ENCODE measurements at places on chromosomes 2 and 18. TPM values are rescaled to one million over a fixed set of nuclear protein-coding genes. Genes with fewer than 3 reads are reported as not detected.
A peak's percentile ranks its signal among the peaks of the same experiment; 100 is the strongest.

GRCh38 chr2:127355407-127356008, 32.3 kb downstream of the MAP3K2 start:
- peak; percentile 35 for DNase-seq
- no peak overlapping the region for H3K27ac ChIP-seq
- H3K4me1 ChIP-seq = peaks cover 11% of the 10 kb centered on the region
- H3K4me3 ChIP-seq = no peak overlapping the region
- H3K36me3 ChIP-seq = no peaks in the 10 kb centered on the region
- no peaks in the 10 kb centered on the region for H3K27me3 ChIP-seq

DNA sequence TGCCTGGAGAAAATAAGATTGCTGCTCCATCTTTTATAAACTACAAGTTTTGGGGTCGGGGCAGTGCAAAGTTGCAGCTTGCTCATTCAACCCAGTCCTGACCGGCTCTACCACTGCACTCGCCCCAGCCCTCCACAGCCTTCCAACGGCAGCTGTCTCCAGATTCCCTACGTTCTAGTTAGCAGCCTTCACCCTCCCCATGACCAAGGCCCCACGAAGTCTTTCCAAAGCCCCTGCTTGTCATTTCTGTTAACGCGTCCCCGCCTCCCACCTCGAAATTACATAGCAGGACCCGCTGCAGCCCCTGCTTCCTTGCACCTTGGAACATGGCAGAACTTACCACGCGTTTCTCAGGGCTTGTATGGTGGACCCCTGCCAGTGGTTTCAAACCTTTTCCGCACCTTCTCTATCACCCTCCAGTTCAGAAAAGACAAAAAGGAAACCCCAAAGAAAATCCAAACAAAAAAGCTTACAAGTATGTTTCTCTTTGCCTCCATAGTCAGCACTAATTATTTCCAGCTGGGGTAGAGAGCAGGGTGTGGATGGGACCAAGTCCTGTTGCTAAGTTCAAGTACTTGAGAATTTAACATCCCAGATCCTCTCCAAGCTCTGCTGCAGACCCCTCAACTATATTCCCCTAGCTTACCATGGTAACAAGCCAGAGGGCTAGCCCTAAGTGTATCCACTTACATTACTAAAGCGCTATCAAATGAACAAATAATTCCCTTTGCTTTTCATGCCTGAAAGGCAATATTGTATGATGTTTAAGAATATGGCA, 161.5 kb downstream of the TGIF1 start:
- H3K4me1 ChIP-seq = peaks cover 23% of the 10 kb centered on the region
- no peaks in the 10 kb centered on the region for H3K27me3 ChIP-seq
- no peak for DNase-seq
- no peak overlapping the region for H3K4me3 ChIP-seq
- H3K36me3 ChIP-seq = peaks cover 11% of the 10 kb centered on the region

GRCh38 chr2:27772804-27773203, 1.3 kb downstream of the MRPL33 start:
- DNase-seq = no peak
- H3K27me3 ChIP-seq = no peaks in the 10 kb centered on the region
- H3K36me3 ChIP-seq = peaks cover 38% of the 10 kb centered on the region

DNA sequence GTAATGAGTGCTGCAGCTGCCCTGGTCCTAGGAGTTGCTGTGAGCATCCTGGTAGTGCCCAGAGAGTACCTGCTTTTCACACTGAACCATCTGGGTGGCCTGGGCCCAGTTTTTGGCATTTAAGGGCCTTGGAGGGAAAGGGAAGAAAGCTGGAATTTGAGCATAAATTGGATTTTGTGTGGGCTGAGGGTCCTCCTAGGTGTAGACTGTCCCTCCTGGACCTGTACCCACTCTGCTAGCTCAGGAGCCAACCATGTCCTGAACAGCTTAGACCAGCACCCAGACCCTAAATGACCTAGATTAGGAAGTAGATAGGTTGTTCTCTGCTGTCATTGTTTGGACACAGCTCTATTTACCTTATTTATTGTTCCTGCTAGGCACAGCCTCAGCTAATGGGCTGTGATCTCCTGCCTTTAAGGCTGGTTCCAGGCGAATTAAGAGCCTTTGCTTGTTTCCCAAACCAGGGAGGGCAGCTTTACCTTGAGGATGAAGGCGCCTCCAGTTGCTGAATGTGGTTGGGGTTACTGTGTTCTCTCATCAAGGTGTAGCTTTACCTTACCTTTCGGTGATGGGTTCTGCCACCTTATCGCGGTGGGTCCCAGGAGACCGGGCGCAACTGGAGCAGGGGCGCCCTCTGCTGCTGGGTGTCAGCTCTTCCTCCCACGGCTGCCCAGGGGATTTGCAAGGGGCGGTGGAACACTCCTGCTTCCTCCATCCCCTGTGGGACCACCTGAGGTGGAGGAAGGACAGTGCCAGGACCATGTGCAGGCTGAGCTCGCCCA, 34.4 kb downstream of the ITGA6 start:
- DNase-seq = peak; percentile 75
- peaks cover 78% of the 10 kb centered on the region for H3K4me1 ChIP-seq
- peaks cover 9% of the 10 kb centered on the region for H3K27me3 ChIP-seq
- H3K36me3 ChIP-seq = peaks cover 5% of the 10 kb centered on the region

- H3K27ac ChIP-seq = no peak overlapping the region
- no peaks in the 10 kb centered on the region for H3K36me3 ChIP-seq
- DNase-seq = peak; percentile 54
- peaks cover 5% of the 10 kb centered on the region for H3K4me1 ChIP-seq
- peaks cover 19% of the 10 kb centered on the region for H3K27me3 ChIP-seq
- no peak overlapping the region for H3K4me3 ChIP-seq
Measured at GRCh38 chr2:94986392-94986963, 39.0 kb upstream of the MAL start.

DNA sequence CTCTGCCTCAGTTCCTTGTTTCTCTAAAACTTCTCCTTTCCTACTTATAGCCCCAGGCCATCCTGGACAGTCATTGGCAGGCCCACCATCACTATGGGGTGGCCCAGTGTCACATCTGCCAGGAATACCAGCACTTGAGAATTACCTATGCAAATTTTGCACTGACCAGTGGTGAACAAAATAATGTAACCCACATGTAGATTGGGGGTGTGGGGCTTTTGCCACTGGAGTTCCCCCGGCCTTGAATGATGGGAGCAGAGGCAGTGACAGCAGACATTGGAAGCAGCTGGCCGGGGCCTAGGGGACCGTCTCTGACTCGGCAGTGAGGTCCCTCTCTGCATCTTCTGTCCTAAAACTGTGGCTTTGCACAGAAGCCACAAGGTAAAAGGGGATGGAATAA, 24.9 kb upstream of the DNMT3A start:
- H3K27ac ChIP-seq = no peak overlapping the region
- H3K4me1 ChIP-seq = peaks cover 19% of the 10 kb centered on the region
- no peak for DNase-seq
- H3K4me3 ChIP-seq = no peak overlapping the region

DNA sequence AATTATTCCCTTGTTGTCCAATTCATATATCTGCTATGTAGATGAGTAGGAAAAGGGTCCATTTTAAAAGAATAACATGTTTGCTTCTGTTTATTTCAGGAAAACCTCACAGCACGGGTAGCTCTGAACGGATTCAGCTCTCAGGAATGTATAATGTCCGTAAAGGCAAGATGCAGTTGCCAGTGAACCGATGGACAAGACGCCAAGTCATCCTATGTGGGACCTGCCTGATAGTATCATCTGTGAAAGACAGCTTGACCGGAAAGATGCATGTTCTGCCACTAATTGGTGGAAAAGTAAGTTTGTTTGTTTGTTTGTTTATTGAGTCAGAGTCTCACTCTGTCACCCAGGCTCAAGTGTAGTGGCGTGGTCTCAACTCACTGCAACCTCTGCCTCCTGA, 114.6 kb downstream of the PHLPP1 start:
- DNase-seq = no peak
- H3K36me3 ChIP-seq = peaks cover 5% of the 10 kb centered on the region
- no peaks in the 10 kb centered on the region for H3K4me1 ChIP-seq

DNA sequence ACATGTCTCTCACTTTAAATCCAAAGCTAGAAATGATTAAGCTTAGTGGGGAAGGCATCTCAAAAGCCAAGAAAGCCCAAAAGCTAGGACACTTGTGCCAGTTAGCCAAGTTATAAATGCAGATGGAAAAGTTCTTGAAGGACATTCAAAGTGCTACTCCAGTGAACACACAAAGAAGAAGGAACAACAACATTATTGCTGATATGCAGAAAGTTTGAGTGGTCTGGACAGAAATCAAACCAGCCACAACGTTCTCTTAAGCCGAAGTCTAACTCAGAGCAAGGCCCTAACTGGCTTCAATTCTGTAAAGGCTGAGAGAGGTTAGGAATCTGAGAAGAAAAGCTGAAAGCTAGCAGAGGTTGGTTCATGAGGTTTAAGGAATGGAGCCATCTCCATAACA, 49.0 kb downstream of the PPP4R1 start:
- peaks cover 28% of the 10 kb centered on the region for H3K36me3 ChIP-seq
- H3K4me3 ChIP-seq = no peak overlapping the region
- H3K27me3 ChIP-seq = no peaks in the 10 kb centered on the region

- no peak overlapping the region for H3K27ac ChIP-seq
- no peaks in the 10 kb centered on the region for H3K27me3 ChIP-seq
- H3K36me3 ChIP-seq = no peaks in the 10 kb centered on the region
- H3K4me3 ChIP-seq = no peak overlapping the region
- DNase-seq = peak; percentile 14
Measured at GRCh38 chr2:128438091-128438490, 119.4 kb upstream of the HS6ST1 start.

- peaks cover 2% of the 10 kb centered on the region for H3K36me3 ChIP-seq
- H3K4me3 ChIP-seq = no peak overlapping the region
- H3K4me1 ChIP-seq = peaks cover 31% of the 10 kb centered on the region
- H3K27me3 ChIP-seq = peaks cover 12% of the 10 kb centered on the region
- no peak for DNase-seq
Measured at GRCh38 chr2:85716346-85716914, 22.3 kb downstream of the GNLY start.

- no peaks in the 10 kb centered on the region for H3K27me3 ChIP-seq
- no peak overlapping the region for H3K4me3 ChIP-seq
- no peak for DNase-seq
- H3K36me3 ChIP-seq = no peaks in the 10 kb centered on the region
Measured at GRCh38 chr2:67485431-67485830, 88.3 kb downstream of the ETAA1 start.

DNA sequence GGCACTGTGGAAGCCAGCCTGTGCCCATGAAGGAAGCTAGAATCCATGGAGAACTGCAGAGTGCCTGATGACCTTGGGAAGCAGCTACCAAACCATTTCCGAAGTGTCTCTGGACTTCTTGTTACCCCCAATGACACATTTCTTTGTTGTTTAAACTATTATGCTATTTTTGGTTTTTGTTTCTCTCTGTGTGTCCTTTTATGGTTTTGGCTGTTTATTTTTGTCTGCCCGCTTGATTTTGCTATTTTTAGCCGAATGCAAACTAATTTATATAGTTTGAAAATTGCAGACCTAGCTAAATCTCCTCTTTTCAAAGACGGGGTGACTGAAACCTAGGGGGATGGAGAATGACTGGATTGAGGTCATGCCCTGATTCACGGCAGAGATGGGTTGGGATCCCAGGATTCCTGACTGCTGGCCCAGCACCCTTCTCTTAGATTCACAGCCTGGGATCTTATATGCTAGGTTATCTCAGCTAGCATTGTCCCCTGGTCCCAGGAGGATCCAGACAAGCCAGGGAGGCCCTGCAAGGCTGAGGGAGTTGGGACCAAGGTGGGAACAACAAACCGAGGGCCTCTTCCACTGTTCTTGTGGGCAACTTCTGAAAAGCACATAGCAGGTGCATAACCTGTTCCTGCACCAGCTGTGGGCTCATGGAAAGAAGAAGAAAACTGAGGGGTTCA, 116.3 kb upstream of the HAAO start:
- peaks cover 3% of the 10 kb centered on the region for H3K4me1 ChIP-seq
- no peaks in the 10 kb centered on the region for H3K36me3 ChIP-seq
- H3K27ac ChIP-seq = no peak overlapping the region
- DNase-seq = no peak
- H3K27me3 ChIP-seq = peaks cover 12% of the 10 kb centered on the region
- H3K4me3 ChIP-seq = no peak overlapping the region

DNA sequence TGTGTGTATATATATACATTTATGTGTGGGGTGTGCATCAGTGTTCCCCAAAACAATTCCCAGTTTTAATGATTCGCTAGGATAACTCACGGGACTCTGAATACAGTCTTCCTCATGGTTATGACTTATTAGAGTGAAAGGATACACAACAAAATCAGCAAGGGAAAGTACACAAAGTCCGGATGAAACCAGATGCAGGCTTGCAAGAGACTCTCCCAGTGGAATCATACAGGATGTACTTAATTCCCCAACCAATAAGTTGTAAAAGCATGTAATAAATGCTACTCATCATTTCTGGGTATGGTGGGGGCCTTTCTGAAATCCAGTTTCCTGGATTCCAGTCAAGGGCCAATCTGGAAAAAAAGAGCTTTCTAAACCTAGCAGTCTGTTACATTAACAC, 654.1 kb upstream of the SYT4 start:
- H3K27ac ChIP-seq = no peak overlapping the region
- DNase-seq = no peak
- H3K27me3 ChIP-seq = no peaks in the 10 kb centered on the region
- no peak overlapping the region for H3K4me3 ChIP-seq
- H3K4me1 ChIP-seq = no peaks in the 10 kb centered on the region
- H3K36me3 ChIP-seq = no peaks in the 10 kb centered on the region

DNA sequence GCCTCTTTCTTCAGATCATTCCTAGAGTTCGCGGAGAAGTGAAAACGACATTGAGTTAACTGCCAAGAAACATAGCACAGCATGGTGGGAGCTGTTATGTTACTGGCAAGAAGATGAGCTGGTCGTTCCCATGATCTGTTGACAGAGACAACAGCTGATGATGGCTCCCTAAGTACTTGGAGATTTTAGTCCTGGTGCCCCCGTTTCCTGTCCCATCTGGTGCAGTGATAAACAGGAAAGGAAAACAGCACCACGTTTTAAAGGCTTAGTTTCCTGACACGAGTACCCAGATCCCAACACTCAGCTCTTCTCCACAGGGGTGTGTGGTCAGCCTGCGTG, 56.4 kb upstream of the KCNG2 start:
- no peaks in the 10 kb centered on the region for H3K27me3 ChIP-seq
- H3K4me3 ChIP-seq = no peak overlapping the region
- no peaks in the 10 kb centered on the region for H3K4me1 ChIP-seq
- no peak overlapping the region for H3K27ac ChIP-seq

The MAP3K19 gene
- not detected for total RNA-seq

The ABCG8 gene
- not detected for total RNA-seq

The RNF181 gene
- total RNA-seq = 117 TPM

The BOLL gene
- total RNA-seq = not detected

The ANKRD30B gene
- not detected for total RNA-seq
